ENCODE measurements at places on chromosomes 6 and 20.

DNA sequence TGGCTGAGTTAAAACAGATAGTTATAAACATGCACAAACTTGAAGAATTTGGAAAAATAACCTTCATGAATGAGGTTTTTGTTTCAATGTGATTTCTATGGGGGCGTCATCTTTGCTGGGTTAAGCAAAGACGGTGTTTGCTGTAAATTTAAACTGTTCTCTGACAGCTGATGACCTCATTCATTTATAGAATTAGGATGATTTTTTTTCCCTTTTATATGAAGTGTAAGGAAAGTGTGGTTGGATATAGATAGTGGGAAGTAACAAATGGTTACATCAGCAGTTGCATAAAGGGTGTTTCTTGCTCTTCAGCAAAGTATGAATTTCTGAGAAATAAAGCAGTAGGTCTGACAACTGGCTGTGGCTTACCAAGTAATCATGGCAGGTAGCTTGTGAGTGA, 137.2 kb upstream of the CENPW start:
- DNase-seq, result no peak

GRCh38 chr20:37256286-37256685, 5.3 kb downstream of the GHRH start:
- DNase-seq, result no peak

DNA sequence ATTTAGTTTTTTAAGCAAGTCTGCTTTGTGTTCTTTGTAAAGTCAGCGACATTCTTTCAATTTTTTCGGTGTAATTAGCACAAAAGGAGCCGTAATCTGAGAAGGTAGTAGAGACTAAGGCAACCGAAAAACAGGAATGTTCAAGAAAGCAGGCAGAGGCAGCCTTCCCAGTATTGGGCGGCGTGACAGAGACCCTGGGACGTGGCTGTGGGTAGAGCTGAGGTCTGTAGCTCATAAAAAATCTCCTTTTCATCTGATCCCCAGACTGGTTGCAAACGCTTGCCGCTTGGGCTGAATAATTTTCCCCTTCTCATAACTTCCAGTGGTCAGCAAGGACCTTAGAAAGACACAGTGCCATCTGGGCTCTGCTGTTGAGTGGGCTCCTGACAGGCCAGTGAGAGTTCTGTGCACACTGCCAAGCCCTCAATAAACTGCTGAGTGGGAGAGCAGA, 30.8 kb downstream of the GNAS start:
- no peak for DNase-seq

- no peak for DNase-seq
Observed at GRCh38 chr6:39653612-39654011, 71.6 kb downstream of the KIF6 start.

- peak; percentile 16 for DNase-seq
Observed at GRCh38 chr6:144613859-144614258, 328.7 kb downstream of the UTRN start.

- DNase-seq, result no peak
Observed at GRCh38 chr20:43977962-43978361, 63.3 kb downstream of the TOX2 start.

DNA sequence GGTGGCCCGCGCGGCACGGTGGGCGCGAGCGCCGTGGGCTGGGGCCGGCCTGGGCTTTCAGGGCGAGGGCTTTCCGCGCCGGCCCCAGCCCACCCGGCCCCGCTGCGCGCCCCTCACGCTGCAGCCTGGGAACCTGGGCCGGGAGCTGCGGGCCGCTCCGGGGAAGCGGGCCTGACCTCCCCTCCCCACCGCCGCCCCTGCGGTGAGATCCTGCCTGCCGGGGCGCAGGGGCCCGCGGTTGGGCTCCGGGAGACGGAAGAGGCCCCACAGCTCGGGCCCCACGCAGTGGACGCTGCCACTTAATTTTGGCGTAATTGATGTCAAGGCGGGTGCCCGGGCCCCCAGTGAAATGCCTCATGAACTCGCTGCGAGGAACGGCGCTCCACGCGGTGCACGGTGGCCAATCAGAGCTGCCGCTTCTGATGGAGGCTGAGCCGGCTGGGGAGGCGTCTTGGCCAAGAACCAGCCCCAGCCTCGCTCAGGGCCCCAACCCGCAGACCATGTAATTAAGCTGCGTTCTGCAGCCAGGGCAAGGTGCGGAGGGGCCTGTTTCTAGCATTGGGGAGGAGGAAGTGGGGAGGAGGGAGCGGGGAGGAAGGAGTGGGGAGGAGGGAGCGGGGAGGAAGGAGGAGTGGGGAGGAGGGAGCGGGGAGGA, 96.1 kb upstream of the BHLHE23 start:
- DNase-seq, result peak; percentile 6

GRCh38 chr6:135985471-135985870, 134.0 kb downstream of the PDE7B start:
- no peak for DNase-seq

DNA sequence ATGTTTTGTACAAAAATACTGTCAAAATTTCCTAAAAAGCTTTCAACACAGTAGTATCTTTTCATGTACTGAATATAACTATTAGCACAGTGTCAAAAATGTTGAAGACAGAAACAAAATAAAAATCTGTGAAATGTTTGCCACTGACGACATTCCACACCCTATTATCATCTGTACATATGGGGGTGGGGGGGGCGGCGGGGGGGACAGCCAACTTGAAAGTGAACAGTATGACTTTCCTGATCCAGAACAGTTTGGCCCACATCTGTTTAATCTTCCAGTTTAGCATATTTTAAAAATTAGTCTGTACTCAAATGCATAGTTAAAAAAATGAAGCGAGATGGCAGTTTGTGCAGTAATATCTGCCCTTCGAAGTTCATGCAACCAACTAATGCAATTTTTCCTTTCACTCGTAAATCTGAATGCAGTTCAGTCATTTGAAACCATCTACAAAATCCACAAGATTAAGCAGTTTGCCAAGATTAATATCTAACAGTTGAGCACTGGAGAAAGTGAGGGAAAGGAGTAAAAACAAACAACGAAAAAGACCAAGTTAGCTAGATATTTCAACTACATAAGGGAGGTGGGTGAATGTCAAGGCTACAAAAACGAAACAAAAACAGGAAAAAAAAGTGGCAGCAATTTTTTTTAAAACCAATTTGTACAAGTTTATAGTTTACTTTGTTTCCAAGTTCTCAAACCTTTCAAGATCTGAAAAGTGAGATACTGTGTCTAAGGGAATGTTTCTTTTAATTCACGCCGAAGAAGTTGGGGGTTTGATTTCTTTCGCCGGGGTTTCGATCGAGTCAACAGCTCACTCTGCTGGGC, 1.9 kb downstream of the CITED2 start:
- peak; percentile 18 for DNase-seq

DNA sequence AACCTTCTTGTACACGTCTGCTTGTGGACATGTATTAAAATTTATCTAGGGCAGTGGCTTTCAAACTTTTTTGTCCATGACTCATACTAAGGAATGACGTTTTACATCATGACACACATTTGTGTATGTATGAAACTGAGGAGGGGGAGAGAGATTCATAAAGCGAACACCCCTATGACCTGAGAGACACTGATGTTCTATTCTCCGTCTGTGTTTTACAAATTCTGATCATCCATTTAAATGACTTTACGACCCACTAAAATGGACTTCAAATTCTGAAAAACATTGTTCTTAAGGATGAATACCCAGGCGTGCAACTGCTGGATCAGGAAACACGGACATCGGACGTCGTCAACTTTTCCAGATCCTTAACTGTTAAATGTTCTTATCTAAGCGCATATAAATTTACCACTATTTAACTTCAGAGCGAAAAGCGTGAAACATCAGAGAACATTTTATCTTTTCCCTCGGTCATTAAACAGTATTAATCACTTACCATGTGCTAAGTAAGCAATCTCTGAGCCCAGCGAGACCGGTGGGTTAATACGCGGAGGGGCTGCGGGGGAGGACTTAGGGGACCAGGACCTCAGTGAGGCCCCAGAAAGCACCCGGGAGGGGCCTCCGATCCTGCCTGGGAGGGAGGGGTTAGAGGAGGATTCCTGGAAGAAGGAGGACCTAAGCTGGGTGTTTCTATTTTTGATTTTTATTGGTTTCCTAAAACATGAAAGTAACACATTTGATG, 1.2 kb downstream of the PLAGL1 start:
- DNase-seq, result peak; percentile 75

DNA sequence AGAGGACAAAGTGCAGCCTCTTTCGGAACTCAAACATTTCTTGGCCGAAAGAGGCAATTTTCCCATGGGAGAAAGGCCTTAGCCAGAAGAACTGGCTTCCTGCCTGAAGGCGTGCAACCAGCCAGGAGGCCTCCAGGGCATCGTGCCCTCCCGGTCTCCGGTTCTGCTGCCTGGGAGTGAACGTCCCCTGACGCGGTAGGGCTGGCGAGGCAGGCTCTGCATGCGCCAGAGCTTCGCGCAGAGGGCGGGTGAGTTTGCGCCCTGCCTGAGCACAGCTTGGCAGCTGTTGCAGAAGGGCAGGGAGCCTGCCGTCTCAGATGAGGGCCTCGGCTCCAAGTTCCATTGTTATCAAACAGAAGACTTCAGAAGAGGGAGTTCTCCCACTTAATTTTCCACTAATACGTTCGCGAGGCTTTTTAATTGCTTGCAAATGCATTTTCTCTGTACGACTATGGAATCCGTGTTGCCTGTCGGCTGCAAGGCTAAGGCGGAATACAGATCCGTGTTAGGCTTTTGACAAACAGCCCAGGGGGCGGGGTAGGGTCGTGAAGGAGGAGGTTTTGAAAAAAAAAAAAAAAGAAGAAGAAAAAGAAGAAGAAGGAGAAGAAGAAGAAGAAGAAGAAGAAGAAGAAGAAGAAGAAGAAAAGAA, 5.5 kb upstream of the TFAP2D start:
- no peak for DNase-seq

DNA sequence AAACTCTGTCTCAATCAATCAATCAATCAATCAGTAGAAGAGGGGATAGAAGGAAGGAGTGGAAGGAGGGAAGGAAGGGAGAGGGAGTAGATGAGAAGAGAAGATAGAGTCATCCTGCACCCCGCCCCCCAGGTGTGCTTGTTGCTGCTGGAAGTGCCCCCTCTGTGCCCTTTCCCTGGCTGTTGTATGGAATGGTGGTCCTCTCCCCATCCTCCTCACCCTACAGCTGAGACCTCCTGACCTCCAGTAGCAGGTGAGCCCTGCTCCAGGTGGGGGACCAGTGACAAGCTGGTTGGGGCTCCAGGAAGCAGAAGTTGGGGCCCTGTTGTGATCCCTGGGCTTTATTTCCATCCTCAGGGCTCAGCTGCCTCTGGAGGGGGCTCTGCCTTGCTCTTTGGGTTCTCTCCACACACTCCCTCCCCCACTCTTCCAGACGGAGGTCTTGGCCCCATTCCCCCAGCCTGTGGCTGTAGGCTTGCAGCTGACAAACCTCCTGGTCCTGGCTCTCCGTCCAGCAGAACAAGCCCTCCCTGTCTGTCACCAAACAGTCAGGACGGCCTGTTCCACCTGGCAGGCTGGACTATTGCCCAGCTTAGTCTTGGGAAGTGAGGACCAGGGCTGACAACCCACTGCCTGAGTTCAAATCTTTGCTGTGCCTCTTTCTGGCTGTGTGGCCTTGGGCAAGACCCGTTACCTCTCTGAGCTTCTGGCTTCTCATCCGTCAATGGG, 26.0 kb upstream of the SCRT2 start:
- DNase-seq, result no peak

- peak; percentile 11 for DNase-seq
Observed at GRCh38 chr6:9745966-9746365, 668.9 kb downstream of the TFAP2A start.

- DNase-seq, result no peak
Observed at GRCh38 chr20:37537505-37537904, 9.8 kb upstream of the BLCAP start.

DNA sequence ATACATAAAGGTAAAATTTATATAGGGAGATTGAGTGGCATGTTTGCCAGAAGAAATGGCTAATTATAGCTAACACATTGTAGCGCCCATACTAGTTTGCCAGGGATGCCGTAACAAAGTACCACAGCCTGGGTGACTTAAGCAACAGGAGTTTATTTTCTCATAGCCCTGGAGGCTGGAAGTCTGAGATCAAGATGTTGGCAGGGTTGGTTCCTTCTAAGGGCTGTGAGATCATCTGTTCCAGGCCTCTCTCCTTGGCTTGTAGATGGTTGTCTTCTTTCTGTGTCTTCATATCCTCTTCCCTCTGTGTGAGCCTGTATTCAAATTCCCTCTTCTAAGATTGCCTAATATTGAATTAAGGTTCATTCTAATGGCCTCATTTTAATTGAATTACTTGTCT, 417.5 kb upstream of the OPRM1 start:
- DNase-seq, result no peak

DNA sequence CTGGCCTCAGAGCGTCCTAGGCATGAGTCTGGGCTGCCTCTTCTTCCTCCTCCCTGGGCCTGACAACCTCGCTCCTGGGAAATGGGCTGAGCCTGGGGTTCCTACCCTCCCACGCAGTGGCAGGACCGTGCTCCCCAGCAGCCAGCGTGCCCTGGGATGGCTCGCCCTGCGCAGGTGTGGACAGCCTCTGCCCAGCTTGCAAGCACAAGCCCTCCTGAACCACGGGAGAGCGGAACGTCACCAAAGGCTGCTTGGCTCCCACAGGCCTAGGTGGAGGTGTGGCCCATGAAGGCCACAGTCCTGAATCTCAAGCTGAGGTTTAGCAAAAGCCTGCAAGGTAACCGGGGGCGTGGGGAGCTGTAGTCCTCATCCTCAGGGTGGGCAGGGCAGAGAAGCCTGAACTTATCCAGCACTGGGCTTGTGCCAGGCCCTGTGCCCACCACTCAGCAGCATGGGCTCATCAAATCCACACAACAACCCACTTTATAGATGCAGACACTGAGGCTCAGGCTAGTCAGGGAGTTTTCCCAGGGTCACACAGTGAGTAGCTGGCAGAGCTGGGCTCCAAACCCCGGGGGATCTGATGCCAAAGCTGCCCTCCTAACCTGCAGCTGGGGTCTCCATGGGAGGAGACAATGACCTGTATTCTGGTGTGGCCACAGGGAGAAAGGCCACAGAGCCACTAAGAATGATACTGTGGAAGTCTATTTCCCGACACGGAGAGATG, 25.3 kb downstream of the RBM38 start:
- no peak for DNase-seq

- DNase-seq, result no peak
Observed at GRCh38 chr6:131042664-131043063, 20.4 kb downstream of the EPB41L2 start.

GRCh38 chr6:148884461-148884860, 137.6 kb downstream of the UST start:
- DNase-seq, result no peak

- peak; percentile 85 for DNase-seq
Observed at GRCh38 chr20:49579874-49580812, 12.2 kb upstream of the PTGIS start.

GRCh38 chr20:40982415-40983145, 46.0 kb upstream of the TOP1 start:
- DNase-seq, result no peak

- peak; percentile 88 for DNase-seq
Observed at GRCh38 chr6:106181664-106182418, 95.7 kb downstream of the PRDM1 start.

Measured in IMR-90 (cell line).